ENCODE measurements at places on chromosomes 6 and 20. TPM values are rescaled to one million over a fixed set of nuclear protein-coding genes. Genes with fewer than 3 reads are reported as not detected.
A peak's percentile ranks its signal among the peaks of the same experiment; 100 is the strongest.

Gene HSPA1A
- total RNA-seq = 64.8 TPM

Gene RBM24
- total RNA-seq = not detected

Gene EFCAB8
- total RNA-seq = 0.69 TPM

Gene CST7
- total RNA-seq = 131 TPM

Gene AFDN
- 21.3 TPM for total RNA-seq

Gene DZANK1
- total RNA-seq = 2.8 TPM

Gene ELOVL5
- 117 TPM for total RNA-seq

Gene SLC17A1
- total RNA-seq = not detected

Gene TSHZ2
- total RNA-seq = 1.6 TPM

Gene LHFPL5
- not detected for total RNA-seq

GRCh38 chr6:22906091-22906549, 336.8 kb downstream of the HDGFL1 start:
- H3K36me3 ChIP-seq = no peaks in the 10 kb centered on the region
- no peak overlapping the region for H3K27ac ChIP-seq
- no peak for DNase-seq
- H3K27me3 ChIP-seq = no peaks in the 10 kb centered on the region

- H3K27me3 ChIP-seq = no peaks in the 10 kb centered on the region
- H3K27ac ChIP-seq = no peak overlapping the region
- DNase-seq = no peak
- H3K36me3 ChIP-seq = no peaks in the 10 kb centered on the region
- no peaks in the 10 kb centered on the region for H3K4me1 ChIP-seq
Measured at GRCh38 chr20:17658648-17658993, 23.4 kb downstream of the RRBP1 start.

DNA sequence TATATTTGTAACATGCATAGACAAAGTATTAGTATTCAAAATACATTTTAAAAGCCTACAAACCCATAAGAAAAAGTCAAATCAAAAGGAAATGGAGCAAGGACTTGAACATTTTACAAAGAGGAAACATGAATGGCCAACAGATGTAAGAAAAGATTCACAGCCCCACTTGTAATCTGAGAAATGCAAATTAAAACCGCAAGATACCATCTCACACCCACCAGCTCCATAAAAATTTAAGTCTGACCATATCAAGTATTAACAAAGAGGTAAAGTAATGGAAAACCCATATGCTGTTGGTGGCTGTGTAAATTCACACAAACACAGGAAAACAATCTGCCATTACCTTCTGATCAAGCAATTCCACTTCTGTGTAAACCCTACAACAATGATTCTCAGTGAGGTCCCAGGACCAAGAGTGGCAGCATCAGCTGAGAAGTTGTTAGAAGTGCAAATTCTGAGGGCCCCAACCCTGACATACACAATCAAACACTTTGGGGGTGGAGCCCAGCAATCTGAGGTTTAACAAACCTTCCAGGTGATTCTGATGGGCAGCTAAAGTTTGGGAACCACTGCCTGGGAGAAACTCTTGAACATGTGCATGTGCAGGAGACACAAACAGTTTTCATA, 30.9 kb downstream of the BCL2L1 start:
- no peaks in the 10 kb centered on the region for H3K27me3 ChIP-seq
- peak overlapping the region; percentile 19 for H3K27ac ChIP-seq
- no peak overlapping the region for H3K4me3 ChIP-seq

DNA sequence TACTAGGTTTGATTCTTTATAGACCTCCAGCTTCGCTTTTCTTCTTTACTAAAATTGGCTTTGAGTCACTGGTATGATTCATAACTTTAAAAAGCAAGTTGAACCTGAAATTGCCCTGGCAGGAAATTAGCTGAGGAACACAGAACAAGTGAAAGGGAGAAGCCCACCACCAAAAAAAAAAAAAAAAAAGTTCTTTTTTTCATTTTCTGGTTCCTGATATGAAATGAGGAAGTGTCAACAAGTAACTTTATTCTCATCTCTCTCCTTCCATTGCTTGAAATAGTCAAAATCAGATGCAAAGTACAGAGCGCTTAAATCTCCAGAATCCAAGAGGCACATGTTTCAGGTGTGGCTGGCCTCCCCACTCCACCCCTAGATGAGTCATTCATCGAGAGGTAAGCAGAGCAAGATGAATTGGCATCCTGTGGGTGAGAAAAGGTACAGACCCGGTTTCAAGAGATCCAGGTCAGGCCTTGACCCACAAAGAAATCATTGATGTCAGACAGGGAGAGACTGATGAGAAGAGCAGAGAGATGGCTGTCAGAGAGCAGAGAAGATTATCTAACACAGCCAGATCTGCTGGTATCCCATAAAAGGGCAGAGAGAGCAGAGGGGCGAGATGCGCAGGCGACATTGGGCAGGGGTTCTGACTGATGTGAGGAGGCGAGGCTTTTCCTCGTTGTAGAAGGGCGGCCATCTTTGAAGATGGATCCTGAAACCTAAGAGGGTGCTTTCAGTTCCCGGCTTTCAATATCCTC, 54.8 kb upstream of the MBOAT1 start:
- no peak for DNase-seq
- H3K36me3 ChIP-seq = no peaks in the 10 kb centered on the region
- H3K27me3 ChIP-seq = no peaks in the 10 kb centered on the region

DNA sequence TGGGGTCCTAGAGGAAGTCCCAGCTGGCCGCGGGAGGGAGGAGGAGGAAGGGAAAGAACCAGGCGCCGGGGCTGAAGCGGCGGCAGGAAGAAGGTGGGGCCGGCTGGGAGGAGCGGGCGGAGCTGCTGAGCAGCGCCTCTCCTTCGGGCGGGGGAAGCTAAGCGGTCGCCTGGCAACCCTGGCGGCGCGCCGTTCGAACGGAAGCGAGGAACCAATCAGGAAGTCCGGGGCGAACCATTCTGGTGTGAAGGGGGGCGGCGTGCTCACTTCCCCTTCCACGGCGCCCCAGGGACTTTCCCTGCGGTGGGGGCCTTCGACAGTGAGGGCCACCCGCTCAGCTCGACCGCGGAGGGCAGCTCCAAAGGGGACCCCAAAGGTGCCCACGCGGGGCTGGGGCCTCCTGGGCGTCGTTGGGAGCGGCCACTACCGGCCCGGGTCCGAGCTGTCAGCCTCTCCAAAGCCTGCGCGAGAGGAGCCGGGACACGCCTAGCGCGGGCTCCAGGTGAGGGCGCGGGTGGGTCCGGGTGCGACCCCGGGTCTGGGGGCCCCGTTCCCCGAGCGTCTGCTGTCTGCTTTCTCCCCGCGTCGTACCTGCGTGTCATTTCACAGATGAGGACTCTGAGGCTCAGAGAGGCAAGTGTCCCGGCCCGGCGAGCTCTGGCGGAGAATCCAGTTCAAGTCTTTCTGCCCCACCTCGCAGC, at the start of gene FAM110A:
TSS of gene FAM110A (plus strand) at position 266 of the 701 bp plus-strand sequence. CDS start 11,090 bp downstream, outside the sequence.
- H3K27me3 ChIP-seq = no peaks in the 10 kb centered on the region
- no peaks in the 10 kb centered on the region for H3K36me3 ChIP-seq
- peak within 1 kb of the TSS; percentile 94 for H3K27ac ChIP-seq
- H3K4me3 ChIP-seq = peak within 1 kb of the TSS; percentile 95
- peaks cover 37% of the 10 kb centered on the region for H3K4me1 ChIP-seq

- no peaks in the 10 kb centered on the region for H3K36me3 ChIP-seq
- no peaks in the 10 kb centered on the region for H3K4me1 ChIP-seq
- no peak overlapping the region for H3K27ac ChIP-seq
- no peak for DNase-seq
- no peaks in the 10 kb centered on the region for H3K27me3 ChIP-seq
- H3K4me3 ChIP-seq = no peak overlapping the region
Measured at GRCh38 chr6:44717431-44717830, 329.9 kb downstream of the CDC5L start.

DNA sequence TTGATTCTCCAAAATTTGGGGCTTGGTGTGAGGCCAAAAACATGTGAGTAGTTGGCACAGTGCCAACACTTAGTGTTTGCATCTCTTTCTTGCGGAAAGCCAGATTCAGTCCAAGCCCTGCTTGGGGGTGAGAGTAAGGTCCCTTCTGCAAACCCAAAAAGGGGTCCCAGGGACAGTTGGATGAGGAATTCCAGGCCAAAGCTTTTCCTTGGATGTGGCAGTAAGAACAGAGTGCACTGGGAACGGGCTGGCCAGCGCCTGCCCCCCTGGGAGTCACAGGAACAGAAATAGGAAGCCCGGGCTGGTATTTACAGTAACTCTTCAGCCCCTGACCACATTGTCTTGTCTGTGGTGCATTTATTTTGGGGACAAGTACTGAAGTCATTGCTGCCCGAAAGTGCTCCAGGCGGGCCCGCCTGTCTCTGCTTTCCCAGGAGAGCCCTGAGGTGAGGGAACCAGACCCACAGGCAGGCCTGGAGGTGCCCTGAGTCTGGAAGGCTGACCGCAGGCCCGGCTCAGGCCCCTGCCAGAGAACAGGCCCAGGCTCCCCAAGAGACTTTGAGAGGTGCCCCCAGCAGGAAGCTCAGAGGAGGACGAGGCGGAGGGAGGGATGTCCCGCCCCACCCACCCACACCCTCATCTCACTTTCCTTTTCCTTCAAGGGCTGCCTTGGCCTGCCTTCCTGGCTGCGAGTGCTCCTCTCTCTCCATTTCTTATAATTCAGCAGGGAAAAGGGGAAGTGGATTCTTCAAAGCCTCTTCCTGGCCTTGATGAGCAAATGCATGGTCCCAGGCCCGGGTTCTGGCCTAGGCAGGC, 218.4 kb downstream of the MAFB start:
- no peak overlapping the region for H3K27ac ChIP-seq
- H3K4me3 ChIP-seq = no peak overlapping the region
- no peaks in the 10 kb centered on the region for H3K27me3 ChIP-seq
- H3K4me1 ChIP-seq = no peaks in the 10 kb centered on the region

- H3K4me1 ChIP-seq = peaks cover 9% of the 10 kb centered on the region
- H3K4me3 ChIP-seq = no peak overlapping the region
- no peak for DNase-seq
- H3K27me3 ChIP-seq = peaks cover 5% of the 10 kb centered on the region
- no peak overlapping the region for H3K27ac ChIP-seq
Measured at GRCh38 chr6:41622206-41622988, 15.9 kb upstream of the MDFI start.

DNA sequence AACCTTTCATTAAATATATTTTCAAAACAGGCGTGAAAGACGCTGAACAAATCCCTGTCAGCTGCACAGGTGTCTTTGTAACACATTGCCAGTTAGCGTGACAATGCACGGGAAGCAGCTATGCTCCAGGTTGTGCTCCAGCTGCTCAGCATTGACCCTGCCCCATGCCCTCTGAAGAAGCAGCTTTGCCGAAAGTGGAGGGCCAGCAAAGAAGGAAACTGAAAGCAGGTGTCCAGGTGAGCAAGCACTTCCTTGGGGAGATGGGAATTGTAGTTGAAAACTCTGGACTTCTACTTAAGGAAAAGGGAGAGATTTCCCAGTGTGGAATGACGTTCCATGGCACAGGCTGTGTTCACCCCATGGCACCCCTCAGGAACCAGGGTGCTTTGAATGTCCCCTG, 125.7 kb downstream of the TTLL2 start:
- no peak overlapping the region for H3K4me3 ChIP-seq
- no peaks in the 10 kb centered on the region for H3K27me3 ChIP-seq
- no peak overlapping the region for H3K27ac ChIP-seq
- DNase-seq = no peak
- H3K36me3 ChIP-seq = no peaks in the 10 kb centered on the region
- H3K4me1 ChIP-seq = no peaks in the 10 kb centered on the region

GRCh38 chr6:22279427-22279826, 17.4 kb downstream of the PRL start:
- no peaks in the 10 kb centered on the region for H3K4me1 ChIP-seq
- H3K27me3 ChIP-seq = no peaks in the 10 kb centered on the region
- no peak overlapping the region for H3K4me3 ChIP-seq
- no peaks in the 10 kb centered on the region for H3K36me3 ChIP-seq
- H3K27ac ChIP-seq = no peak overlapping the region

DNA sequence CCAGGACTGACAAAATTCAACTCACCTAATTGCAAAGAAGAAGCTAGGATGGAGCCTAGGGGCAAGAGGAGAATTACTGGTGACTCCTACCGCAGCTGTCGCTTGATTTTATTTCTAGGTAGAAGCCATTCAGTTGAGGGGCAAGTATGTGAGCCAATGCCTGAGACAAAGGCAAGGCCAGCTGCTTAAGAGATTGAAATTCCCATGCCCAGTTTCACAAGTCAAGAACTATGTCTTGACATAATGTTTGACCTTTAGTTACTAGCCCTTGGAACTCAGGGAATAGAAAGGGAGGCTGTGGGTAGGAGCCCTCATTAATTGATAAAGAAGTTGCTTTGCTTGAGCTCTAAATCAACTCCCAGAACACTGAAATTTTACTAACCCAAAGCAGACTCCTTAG, 54.0 kb downstream of the GPR63 start:
- no peaks in the 10 kb centered on the region for H3K36me3 ChIP-seq
- H3K4me1 ChIP-seq = no peaks in the 10 kb centered on the region
- peaks cover 3% of the 10 kb centered on the region for H3K27me3 ChIP-seq
- no peak overlapping the region for H3K27ac ChIP-seq
- no peak for DNase-seq

DNA sequence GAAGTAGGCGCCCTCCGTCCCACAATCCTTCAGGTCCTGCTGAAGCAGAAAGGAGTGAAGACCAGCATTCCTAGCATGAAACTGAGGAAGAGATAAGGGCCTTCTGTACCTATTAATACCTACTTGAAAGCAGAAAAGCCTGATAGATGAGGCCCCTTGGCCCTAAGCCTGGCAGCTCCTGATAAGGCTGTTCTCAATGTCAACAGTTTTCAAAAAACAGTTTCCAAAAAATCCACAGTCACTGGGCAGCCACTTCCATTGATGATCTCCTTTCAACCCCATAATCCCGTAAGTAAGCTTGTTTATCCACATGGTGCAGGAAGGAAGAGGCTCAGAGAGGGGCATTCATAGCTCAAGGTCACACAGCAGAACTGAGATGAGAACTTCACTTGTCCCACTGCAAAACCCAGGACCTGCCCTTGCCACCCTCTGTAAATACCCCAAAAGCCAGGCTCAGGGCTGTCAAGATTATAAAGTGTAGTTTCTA, 2.8 kb upstream of the E2F1 start:
- peaks cover 37% of the 10 kb centered on the region for H3K4me1 ChIP-seq
- H3K36me3 ChIP-seq = no peaks in the 10 kb centered on the region
- no peak overlapping the region for H3K4me3 ChIP-seq
- H3K27me3 ChIP-seq = no peaks in the 10 kb centered on the region
- DNase-seq = no peak

DNA sequence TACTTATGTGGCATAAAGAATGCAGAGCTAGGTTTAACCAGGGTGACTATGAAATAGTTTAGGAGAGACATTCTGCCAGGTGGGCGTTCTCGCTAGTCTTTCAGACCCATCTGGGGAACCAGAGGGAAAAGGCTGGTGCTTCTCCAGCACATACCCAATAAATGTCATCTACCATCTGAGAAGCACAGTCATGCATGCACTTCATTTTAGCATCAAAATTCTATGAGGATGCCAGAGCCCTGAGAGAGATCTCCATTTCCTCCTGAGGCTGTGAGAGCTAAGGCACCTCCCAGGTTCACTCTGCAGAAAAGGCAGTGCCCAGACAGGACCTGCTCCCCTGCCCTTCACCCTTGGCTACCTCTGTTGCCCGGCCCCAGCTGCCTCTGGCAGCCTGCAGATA, 231.7 kb upstream of the PRND start:
- H3K27ac ChIP-seq = no peak overlapping the region
- H3K4me3 ChIP-seq = no peak overlapping the region
- H3K27me3 ChIP-seq = no peaks in the 10 kb centered on the region
- no peaks in the 10 kb centered on the region for H3K4me1 ChIP-seq
- H3K36me3 ChIP-seq = no peaks in the 10 kb centered on the region

- H3K36me3 ChIP-seq = no peaks in the 10 kb centered on the region
- H3K27me3 ChIP-seq = no peaks in the 10 kb centered on the region
- no peak overlapping the region for H3K27ac ChIP-seq
- no peak overlapping the region for H3K4me3 ChIP-seq
Measured at GRCh38 chr6:106281661-106282060, 43.9 kb downstream of the ATG5 start.

All from CD8-positive, alpha-beta memory T cell (primary cell).